ENCODE measurements at places on chromosomes 1 and 21.

DNA sequence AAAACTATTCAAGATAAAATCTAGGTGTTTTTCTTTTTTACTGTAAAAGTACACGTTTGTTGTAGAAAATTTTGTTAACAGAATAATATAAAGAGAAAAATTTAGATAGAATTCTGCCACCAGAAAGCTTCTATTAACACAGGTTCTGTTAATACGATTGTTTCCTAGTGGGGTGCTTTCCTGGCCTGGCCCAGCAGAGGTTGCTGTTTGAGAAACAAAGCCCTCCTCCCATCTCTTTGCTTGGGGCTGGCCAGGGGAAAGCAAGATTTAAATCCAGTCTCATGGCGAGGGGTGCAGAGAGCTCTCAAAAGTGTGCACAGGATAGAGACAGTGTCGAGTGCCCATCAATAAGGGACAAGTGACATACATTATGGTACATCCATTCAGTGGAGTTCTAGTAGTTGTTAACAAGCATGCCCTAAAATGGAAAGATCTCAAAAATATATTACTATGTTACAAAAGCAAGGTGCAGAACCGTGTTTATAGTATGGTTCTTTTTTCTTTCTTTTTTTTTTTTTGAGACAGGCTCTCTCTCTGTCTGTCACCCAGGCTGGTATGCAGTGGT, 14.6 kb upstream of the ACBD3 start:
- DNase-seq, result no peak

GRCh38 chr1:149979972-149980540, 30.5 kb downstream of the OTUD7B start:
- no peak for DNase-seq

DNA sequence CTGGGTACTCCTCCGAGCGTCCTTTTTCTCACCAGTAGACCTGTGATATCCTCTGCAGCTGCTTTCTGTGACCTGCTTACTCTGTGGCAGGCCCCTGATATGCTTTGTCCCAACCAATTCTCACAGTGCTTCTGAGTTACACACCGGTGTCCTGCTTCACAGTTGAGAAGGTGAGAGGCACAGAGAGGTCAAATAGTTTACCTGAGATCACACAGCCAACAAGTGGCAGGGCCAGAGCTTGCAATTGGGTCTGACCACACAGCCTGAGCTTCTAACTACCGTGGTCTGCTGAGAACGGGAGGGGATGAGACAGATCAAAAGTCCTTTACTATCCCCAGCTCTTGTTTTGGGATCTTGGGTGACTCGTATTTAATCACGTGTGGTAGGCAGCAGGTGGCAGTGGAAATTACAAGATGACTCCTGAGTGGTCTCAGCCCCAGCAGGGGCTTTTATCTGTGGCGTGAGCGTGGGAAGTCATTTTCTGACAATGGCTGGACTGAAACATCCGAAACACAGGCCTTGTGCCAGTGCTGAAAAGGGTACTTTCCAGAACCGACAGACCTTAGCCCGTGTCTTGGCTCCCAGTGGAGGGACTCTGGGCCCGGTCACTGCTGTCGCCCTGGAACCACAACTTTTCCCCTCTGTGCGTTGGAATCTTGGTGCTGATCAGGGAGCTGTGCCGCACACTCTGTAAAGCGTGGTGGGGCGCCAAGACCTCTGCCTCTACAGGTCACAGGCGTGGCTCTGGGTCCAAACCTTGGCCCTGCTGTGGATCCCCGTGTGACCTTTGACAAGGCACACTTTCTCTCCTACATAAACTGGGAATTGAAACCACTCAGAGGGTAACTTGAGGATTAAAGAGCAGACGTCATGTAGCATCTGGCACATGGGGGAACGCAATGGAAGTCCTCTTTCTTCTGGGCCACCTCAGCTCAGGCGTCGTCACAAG, 11.9 kb downstream of the THEMIS2 start:
- no peak for DNase-seq

- no peak for DNase-seq
Observed at GRCh38 chr1:117051224-117052064, 8.7 kb upstream of the TTF2 start.

GRCh38 chr1:223125766-223126165, 17.3 kb downstream of the TLR5 start:
- no peak for DNase-seq

- DNase-seq, result no peak
Observed at GRCh38 chr1:235391874-235392273, 24.6 kb downstream of the TBCE start.

GRCh38 chr1:157095551-157095950, 4.1 kb downstream of the ETV3L start:
- DNase-seq, result no peak
